ENCODE measurements at places on chromosomes 11 and 22.

GRCh38 chr11:6660712-6661111 is 5.1 kb upstream of the DCHS1 start:
- DNase-seq: no peak

DNA sequence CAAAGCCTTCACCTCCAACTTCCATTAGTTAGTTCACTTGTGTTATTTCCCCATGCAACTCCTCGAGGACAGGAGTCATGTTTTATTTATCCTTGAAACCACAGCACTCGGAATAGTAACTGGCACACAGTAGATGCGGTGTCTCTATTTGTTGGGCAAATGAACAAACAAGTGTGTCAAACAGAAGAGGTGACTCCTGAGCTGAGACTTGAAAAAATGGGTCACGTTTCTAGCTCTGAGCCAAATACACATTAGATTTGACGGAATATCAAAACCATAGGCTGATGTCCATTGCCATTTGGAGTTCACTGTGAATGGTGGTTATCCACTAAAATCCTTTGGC is 68.9 kb downstream of the C11orf91 start:
- no peak for DNase-seq

DNA sequence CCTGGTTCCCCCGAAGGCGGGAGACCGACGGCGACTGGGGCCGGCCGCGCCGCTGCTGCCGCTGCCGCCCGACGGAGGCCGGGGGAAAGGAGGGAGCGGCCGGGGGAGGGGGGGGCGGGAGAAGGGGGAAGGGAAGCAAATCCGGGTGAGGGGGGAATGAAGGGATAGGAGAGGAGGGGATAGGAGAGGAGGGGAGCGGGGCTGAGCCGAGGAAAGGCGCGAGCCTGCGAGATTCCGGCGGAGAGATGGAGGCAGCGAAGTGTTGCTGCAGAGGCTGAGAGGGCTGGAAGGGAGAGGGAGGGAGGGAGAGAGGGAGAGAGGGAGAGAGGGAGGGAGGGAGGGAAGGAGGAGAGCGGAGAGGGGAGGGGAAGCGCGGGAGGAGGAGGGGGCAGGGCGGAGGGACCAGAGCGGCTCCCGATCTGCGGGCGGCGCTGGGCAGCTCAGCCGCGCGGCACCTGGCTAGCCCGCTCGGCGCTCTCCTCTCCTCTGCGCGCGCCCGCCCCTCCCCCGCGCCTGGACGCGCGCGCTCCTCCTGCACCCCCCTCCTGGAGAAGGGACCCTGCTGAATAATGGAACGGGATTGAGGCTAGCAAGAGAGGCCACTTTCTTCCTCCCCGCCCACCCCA is 52.3 kb downstream of the SLC22A12 start:
- no peak for DNase-seq

DNA sequence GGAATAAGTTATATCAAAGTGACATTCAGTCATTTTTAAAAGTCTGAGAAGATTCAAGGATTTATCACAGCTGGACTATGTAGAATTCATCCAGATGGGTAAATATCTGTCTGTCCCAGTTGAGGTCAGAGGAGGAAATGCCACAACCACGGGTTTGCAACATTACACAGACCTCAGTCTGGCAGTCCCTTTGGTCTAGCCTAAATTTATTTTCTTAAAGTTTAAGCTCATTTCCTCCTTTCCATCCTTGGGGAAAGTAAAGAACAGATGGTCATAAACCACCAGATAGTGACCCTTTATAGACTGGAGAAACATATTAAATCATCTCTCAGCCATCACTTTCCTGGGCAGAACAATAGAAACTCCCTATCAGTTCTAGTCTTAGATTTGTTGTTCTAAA is 238.4 kb upstream of the DDI1 start:
- DNase-seq: no peak

DNA sequence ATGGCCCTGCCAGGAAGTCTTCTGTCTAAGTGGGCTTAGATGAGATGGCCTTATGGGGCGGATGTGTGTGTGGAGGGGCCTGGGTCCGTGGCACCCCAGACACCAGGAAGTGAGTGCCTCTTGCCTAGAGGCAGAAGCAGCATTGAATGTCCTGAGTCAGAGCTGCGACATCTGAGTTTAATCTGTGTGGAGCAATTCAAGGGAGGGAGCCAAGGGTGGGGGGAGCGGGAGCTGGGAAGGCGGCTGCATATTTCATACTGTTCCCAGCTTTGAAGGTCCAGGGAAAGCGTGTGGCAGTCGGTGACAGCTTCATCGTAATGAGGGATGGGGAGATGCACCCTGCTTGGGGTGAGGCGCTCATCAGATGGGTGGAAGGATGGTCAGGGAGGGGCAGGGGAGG is 73.5 kb upstream of the THY1 start:
- DNase-seq: no peak

- DNase-seq: no peak
Measured at GRCh38 chr11:133900176-133901105, 55.1 kb upstream of the SPATA19 start.

DNA sequence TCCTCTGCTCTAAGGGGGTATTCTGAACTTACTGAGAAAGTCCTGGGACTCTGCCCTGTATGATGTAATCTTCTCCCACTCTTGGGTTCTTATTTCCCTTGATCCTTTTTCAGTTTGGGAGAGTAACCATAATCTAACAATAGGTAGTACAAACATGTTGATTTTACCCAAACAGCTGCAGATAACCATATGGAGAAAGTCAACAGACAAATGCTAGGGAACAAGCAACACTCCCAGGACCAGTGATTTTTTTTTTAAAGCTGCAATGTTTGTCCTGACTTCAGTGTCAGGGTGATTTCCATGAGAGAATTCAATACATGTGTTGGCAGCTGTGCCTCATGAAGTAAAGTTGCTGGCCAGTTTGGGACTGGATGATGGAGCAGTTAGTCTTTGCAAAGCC is 156.5 kb downstream of the FCHSD2 start:
- DNase-seq: no peak

- no peak for DNase-seq
Measured at GRCh38 chr11:22339611-22340010, 1.4 kb downstream of the SLC17A6 start.

DNA sequence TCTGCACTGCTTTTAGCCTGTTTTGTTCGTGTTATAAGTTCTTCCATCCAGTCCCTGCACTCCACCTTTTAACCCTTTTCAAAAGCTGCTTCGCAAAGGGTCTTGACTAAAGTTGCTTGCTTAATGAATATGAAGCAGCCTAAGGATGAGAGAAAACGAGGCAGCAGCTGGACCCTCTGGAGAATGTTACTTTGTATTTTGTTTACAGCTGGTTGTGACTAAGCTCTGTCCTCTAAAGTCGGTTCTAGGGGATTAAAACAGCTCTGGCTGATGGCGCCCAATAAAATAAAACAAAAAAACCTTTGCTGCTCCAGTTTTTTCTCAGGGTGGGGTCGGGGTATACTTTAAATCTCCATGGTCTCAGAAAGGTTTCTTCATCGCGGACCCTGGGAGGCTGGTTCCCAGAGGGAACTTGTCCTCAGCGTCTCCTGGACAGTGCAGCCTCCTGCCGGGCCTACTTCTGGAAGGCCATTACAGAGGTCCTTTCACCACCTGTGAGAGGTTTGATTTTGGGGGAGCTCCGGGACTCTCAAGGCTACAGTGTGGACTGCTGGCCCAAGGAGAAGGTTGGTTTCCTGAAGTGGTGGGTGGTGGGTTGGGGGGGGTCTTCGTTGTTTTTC is 836 bp upstream of the RBM4 start:
- no peak for DNase-seq

- no peak for DNase-seq
Measured at GRCh38 chr11:121958971-121959325, 157.1 kb downstream of the BLID start.

DNA sequence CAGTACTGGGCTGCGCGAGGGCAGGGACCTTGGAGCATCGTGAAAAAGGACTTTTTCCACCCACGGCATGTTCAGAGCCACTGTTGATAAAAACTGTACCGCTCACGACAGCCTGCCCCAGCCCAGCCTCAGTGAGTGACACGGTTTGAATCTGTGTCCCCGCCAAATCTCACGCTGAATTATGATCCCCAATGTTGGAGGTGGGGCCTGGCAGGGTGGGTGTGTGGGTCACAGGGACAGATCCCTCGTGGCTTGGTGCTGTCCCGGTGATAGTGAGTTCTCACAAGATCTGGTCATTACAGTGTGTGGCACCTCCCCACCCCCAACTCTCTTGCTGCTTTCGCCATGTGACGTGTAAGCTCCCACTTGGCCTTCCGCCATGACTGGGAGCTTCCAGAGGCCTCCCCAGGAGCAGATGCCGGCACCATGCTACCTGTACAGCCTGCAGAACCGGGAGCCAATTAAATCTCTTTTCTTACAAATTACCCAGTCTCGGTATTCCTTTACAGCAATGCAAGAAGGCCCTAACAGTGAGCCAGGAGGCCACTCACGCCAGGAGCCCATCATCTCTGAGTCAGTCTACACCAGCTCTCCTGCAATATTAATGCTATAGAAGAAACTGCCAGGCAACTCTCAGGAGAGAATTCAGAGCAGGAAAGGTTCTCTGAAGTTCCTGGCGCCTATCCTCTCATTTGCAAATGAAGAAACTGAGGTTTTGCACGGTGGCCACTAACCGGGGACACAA is 1.3 kb downstream of the TOLLIP start:
- DNase-seq: no peak

DNA sequence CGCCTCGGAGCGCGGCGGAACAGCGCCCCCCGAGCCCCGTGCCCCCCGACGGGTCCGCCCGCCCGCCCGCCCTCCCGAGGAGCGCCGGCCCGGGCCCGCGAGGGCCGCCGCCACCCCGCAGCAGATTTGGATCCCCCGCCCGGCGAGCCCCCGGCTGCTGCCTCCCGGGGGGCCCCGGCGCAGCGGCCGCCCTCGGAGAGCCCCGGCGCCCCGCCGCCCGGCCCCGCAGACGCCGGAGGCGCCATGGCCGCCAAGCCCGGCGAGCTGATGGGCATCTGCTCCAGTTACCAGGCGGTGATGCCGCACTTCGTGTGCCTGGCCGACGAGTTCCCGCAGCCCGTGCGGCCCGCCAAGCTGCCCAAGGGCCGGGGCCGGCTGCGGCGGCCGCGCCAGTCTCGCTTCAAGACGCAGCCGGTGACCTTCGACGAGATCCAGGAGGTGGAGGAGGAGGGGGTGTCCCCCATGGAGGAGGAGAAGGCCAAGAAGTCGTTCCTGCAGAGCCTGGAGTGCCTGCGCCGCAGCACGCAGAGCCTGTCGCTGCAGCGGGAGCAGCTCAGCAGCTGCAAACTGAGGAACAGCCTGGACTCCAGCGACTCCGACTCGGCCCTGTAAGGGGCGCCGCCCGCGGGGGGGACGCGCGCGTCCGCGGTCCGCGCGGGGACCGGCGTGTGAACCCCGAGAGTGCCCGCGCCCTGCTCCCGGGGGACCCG is 380 bp downstream of the C11orf96 start:
- DNase-seq: no peak

GRCh38 chr11:123640029-123640428 is 14.4 kb downstream of the SCN3B start:
- DNase-seq: no peak

DNA sequence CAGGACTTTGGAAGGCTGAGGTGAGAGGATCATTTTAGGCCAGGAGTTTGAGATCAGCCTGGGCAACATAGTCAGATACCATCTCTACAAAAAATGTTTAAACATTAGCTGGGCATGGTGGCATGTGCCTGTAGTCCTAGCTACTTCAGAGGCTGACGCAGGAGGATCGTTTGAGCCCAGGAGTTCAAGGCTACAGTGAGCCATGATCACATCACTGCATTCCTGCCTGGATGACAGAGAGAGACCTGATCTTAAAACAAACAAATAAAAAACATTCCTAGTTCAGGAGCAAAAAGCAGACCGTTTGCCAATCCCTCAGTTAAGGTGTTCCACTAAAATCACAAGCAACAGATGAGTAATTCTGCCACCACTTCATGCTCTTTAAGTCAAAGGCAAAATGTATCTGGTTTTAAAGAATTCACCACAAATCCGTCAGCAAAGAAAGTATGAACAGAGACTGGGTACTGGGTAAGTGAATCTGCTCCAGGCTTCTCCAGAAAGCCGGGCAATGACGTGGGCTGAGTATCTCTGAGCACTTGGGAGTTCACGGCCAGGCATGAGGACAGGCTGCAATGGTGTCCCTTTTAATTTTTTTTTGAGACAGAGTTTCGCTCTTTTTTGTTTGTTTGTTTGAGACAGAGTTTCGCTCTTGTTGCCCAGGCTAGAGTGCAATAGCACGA is 19.5 kb downstream of the CLTCL1 start:
- DNase-seq: no peak

DNA sequence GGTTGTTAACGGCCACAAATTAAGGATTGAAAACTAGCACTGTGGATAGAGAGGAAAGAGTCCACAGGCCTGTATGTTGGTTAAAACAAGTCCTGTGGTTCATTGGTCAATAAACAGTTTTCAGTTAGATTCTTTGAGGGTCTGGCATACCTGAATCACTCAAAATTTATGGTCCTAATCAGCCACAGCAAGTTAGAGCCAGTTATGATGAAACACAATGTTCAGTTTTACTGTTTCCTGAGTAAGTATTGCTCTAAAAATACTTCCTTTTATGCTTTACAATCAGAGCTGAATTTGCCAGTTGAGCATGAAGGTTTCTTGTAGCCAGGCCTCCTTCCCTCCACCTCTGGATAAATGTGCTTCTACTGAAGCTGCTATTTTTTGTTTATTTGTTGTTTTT is 12.9 kb upstream of the CAT start:
- no peak for DNase-seq

- DNase-seq: no peak
Measured at GRCh38 chr11:36411202-36411640, 98.9 kb downstream of the TRAF6 start.

DNA sequence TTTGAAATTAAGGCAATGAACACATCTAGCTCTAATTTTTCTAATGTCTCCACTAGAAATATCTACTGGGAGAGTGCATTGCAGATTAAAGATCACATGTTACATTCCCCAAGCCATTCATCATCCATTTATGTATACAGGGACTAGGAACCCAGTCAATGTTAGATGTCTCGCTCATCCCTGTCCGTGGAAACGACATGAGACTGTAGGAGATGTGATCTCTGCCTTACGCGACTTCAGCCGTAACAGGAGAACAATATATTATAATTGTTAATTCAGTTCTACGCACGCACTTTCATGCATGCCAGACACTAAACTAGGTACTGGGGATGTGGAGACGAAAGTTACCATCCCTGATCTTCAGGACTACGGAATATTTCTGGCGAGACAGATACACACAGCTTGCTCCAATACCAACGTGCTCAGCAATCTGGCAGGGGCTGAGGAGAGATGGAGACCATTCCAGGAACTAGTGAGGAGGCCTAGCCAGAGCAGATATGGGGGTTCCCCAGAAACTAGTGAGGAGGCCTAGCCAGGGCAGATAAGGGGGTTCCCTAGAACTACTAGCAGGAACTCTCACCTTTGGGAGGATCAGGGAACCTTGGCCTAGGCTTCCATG is 706 bp downstream of the DCPS start:
- DNase-seq: no peak

DNA sequence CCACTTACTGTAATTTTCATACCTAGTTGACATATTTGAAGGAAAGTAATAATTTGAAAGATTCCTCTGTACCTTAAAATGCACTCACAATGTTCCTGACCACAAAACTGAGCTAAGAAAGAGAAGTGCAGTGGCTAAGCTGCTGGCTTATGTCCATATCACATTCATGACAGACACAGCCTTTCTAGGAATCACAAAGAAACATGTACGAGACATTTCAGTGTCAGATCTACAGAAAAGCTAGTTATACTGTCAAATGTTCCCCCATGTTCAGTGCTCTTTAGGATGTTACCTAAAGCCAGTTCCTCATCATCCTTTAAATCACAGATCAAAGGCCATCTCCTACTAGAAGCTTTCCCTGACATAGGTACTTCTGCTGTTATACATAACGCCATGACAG is 142.2 kb upstream of the C11orf58 start:
- DNase-seq: no peak

- DNase-seq: no peak
Measured at GRCh38 chr11:72391638-72392423, 42.5 kb downstream of the CLPB start.

- DNase-seq: no peak
Measured at GRCh38 chr11:11463405-11463804, 110.4 kb upstream of the CSNK2A3 start.
